Globus pallidus (tissue), 1 donor: ENCODE measurements at places on chromosomes 3 and 15.

DNA sequence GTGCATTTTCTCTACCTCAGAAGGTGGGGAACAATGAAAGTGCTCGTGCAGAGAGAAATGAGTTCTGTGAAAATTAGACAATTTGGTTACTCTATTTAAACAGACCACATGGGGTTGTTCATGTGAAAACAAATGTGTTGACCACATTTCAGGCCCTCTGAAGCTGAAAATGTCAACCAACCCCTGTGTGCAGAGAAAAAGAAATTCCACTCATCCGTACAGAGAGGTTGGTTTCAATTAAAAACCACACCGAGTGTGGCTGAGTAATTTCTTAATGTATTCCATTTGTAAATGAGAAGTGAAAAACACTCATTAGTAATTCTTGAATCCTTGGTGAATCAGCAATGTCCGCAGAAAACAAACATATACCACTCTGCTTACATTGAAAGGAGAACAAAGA, 46.9 kb upstream of the SLC7A14 start:
- DNase-seq: no peak

DNA sequence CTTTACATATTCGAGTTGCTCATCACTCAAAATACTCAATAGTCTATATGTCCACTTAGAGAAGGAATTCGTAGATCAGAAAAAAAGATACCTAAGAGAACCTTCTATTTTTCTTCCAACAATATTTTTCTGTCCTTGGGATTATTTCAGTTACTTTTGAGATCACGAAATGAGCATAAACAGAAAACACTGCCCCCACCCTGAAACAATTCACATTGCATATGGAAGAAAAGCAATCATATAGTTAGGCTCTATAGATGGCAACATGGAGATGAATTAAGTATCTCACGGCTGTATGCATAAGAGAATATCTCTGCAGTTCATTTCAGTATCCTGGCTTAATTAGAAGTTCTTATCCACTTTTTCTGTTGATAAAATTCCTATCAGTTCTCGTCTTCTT, 391.1 kb downstream of the FGF12 start:
- DNase-seq: no peak

DNA sequence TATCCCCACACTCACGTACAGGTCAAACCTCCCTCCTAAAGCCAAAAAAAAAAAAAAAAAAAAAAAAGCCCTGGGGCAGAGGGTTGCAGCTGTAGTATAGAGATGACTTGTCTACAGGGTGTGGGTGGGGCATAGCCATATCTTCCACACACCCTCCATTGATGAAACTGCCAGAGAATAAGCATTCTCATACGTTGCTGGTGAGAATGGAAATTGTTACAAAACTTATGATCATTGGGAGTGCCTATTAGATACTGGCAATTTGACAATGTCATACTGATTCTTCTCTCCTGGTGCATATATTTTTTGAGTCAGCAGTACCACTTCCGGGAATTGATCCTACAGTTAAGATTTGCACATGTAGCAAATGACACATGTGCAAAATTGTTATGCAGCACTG, 11.0 kb upstream of the CTNNB1 start:
- no peak for DNase-seq

GRCh38 chr3:130377960-130378676, 32.6 kb downstream of the COL6A5 start:
- no peak for DNase-seq

GRCh38 chr3:24086617-24087404, 141.7 kb downstream of the NR1D2 start:
- no peak for DNase-seq
